Activated naive CD4-positive, alpha-beta T cell (primary cell): ENCODE measurements at places on chromosomes 11 and 22.

DNA sequence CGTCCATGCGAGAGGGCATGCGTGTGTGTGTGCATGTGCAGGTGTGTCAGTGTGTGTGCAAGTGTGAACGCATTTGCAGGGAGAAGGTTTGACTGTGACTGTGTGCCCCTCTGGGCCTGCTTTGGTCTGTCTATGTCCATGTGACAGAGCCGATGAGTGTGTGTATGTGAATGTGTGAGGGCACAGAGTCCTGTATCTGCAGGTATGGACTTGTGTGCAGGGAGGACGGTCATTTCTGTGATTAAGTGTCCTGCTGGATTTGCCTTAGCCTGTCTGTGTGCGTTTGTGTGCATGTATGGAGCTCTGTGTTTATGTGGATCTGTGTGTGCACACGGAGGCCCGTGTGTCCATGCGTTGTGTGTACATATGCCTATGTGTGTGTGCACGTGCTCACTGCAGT lies 5.4 kb downstream of the EMID1 start:
- no peak for DNase-seq

GRCh38 chr11:64036087-64037026 lies 626 bp downstream of the FLRT1 start:
- no peak for DNase-seq

DNA sequence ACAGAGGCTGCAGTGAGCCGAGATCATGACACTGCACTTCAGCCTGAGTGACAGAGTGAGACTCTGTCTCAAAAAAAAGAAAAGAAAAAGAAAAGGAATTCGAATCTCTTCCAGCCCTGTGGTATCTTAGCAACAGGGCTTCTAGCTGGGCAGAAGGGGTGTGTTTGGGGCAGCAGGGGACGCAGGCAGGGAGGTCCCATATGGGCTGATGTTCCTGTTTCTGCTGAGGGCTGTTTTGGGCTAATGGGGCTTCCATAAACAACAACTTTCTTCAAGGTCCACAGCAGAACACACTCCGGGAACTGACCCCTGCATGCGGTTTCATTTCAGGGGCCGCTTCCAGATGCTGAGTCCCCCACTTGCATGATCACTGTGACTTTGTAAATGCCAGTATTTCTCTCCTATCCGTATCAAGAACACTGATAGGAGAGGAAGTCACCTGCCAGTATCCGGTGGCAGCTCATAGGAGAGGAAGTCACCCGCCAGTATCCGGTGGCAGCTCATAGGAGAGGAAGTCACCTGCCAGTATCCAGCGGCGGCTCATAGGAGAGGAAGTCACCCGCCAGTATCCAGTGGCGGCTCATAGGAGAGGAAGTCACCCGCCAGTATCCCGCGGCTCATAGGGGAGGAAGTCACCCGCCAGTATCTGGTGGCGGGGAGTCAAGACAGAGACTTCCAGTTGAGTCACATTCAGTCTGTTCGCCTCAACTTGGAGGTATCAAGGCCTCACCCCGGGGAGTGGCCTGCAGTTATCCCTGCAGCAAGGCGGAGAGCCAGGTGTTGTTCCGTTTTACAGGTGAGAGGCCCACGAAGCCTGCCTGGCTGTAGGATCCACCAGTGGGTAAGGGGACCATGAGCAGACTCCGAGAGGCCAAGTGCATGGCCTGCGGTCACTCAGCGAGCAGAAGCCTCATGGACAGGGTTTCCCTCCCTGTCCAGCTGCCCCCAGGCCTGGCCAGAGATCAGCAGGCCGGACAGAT lies 8.3 kb upstream of the FGF19 start:
- DNase-seq: no peak

DNA sequence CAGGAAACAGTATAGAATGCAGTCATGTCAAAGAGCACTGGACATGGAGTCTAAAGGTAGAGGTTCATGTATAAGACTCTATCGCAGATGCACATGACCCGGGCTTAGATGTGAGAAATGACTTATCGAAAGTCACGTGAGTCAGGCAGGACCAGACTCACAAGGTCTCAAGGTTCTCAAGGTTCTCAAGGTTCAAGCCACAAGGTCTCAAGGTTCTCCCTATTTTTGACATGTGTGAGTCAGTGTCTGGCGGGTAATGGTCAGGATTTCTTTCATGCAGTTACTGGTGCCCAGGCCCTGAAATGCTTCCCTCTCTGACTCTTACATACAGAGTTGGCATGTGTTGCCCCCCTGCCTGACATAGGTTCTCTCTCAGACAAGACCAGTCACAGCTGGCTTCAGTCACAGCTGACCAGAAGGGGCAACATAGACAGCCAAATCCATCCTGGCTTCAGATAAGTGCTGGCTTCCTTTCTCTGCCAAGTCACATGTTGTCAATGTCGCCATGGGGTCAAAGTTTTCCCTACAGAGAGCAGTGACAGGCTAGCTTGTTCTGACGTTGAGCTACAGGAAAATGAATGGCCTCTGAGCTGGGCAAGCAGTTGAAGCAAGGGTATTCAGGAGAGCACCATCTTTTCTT lies 10.1 kb downstream of the CSRP3 start:
- no peak for DNase-seq

- no peak for DNase-seq
Observed at GRCh38 chr11:33376331-33377310, 119.4 kb downstream of the HIPK3 start.

GRCh38 chr22:48891688-48892577 lies 935.7 kb downstream of the BRD1 start:
- DNase-seq: no peak

- no peak for DNase-seq
Observed at GRCh38 chr22:29487426-29487986, 7.5 kb downstream of the NEFH start.

DNA sequence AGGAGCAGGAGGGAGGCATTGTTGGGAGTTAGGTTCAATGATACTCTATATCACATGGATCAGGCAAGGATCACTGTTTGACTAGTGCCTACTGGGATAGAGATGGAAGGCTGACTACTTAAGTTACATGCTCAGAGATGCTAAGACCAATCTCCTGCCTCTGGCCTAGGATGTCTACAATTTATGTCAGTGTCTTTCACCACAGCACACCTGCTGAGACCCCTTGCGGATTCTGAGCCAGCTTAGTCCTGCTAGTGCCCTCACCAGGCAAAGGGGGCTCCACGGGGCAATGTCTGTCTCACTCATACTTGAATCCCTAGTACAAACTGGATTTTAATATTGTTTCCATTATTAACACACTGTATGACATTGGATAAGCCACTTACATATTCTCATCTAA lies 732.5 kb downstream of the DLG2 start:
- no peak for DNase-seq

GRCh38 chr11:60756307-60757032 lies at the start of gene MS4A15:
Gene MS4A15, plus strand, starts transcription at chr11:60756867. Its CDS starts 6,867 bp downstream, at chr11:60763734.
- no peak for DNase-seq

DNA sequence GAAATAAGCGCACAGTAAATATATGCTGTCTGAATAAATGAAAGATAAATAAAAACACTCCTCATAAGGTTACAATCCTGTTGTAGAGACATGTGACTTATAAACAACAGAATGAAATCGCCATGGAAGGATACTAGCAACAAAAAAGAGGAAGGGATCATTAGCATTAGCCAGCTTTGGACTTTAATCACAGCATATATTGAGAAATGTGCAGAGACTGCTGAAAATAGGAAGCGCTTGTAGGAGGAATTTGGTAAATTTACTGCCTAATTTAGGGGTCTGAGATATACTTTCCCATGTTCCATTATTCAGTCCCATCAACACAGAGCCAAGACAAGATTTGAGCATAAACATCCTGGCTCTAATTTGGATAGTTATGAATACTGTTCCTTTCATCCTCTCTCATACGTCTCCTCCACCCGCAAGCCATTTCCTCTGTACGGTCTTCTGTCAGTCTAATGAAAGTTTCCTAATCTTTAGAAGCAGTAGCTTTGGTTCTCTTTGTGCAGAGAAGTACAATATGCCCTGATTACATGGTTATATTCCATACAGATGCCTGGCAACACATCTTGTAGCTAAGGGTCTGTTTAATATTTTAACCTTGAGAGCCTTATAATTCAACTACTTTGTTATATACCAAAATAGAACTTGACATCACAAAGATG lies 37.1 kb upstream of the AKIP1 start:
- no peak for DNase-seq

DNA sequence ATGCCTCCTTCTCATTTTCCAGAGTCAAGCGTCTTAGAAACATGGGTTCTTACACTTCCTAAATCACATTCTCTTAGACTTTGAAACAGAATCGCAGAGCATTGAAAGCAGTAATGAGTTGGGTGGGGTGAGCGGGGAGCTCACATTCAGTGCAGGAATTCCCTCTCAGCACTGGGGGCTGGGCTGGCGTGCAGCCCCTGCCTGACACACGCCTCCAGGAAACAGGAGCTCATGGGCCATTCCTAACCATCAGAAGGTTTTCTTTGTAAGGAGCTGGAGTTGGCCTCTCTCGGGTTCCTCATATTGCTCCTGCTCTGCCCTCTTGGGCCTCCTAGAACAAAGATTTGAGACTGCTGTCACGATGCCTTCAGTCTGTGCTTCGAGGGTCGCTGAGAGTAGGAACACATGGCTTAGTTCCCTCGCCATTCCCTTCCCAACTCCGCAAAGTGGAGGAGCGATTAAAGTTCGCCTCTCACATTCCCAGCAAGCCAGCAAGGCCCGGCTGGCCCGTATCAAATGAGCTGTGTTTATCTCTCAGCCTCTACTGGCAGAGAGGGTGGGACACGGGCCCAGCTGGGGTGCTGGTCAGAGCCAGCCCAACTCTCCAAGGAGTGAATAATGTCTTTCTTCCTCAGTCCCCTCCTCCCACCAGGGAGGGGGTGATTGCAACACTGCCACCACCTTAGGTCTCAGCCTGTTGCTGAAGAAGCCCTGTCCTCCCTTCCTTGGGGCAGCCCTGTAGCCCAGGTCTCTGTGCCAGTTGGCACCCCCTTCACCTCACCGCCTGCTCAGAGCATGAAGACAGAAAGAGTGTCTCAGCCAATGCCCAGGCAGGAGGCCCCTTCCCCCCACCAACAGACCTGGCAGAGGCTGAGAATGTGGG lies 10.4 kb downstream of the CHRDL2 start:
- DNase-seq: no peak
